ENCODE measurements at places on chromosomes 7 and 10. TPM values are rescaled to one million over a fixed set of nuclear protein-coding genes. Genes with fewer than 3 reads are reported as not detected.

Gene ZNF32
- 11.2 TPM for total RNA-seq

Gene VKORC1L1
- total RNA-seq = 11.1 TPM

Gene NPY
- total RNA-seq = not detected

Gene SLC35B4
- 13.5 TPM for total RNA-seq

Gene NKX1-2
- not detected for total RNA-seq

Gene CHRM2
- 0.31 TPM for total RNA-seq

Gene CDK1
- total RNA-seq = not detected

Gene SPDYE6
- not detected for total RNA-seq

Gene DDX50
- 11.3 TPM for total RNA-seq

Gene NPC1L1
- 17.0 TPM for total RNA-seq

Gene CYP17A1
- 2.5 TPM for total RNA-seq

- no peaks in the 10 kb centered on the region for H3K27me3 ChIP-seq
- no peak for DNase-seq
- no peak overlapping the region for H3K4me3 ChIP-seq
- no peaks in the 10 kb centered on the region for H3K36me3 ChIP-seq
- H3K27ac ChIP-seq = no peak overlapping the region
Observed at GRCh38 chr7:130240240-130240639, 26.4 kb upstream of the CPA2 start.

- no peak overlapping the region for H3K27ac ChIP-seq
- H3K4me3 ChIP-seq = peak overlapping the region; percentile 94
- DNase-seq = no peak
- H3K4me1 ChIP-seq = no peaks in the 10 kb centered on the region
- H3K36me3 ChIP-seq = no peaks in the 10 kb centered on the region
Observed at GRCh38 chr10:97445357-97445721, 467 bp downstream of the EXOSC1 start.

DNA sequence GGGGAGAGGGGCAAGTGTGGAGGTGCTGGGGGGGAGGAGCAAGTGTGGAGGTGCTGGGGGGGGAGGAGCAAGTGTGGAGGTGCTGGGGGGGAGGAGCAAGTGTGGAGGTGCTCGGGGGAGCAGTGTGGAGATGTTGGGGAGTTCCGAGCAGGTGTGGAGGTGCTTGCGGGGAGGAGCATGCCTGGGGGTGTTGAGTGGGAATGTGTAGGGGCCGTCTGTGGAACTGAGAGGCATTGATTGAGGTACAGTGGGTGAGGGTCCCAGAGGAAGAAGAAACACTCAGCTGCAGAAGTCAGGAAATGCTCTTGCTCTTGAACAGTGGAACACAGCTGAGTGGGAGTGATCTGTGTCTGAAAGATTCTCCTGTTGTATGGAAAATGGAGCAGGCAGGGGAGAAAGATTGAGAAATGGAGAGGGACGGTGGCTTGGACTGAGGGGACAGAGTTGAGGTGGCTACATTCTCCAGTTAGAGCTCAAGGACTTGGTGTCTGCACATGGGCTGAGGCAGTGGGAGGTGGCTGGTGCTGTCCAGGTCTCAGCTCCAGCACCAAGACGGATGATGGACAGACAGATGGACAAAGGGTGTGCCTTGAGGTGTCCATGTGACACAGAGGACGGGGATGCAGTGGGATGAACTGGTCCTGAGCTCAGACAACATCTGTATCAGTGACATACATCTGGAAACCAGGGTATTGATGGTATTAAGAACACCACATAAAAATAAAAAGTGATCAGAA, 25.2 kb upstream of the NCAPG2 start:
- H3K36me3 ChIP-seq = no peaks in the 10 kb centered on the region
- no peaks in the 10 kb centered on the region for H3K4me1 ChIP-seq
- no peak overlapping the region for H3K4me3 ChIP-seq
- no peak overlapping the region for H3K27ac ChIP-seq
- no peaks in the 10 kb centered on the region for H3K27me3 ChIP-seq
- no peak for DNase-seq

- H3K4me1 ChIP-seq = no peaks in the 10 kb centered on the region
- H3K36me3 ChIP-seq = no peaks in the 10 kb centered on the region
- H3K27ac ChIP-seq = no peak overlapping the region
- DNase-seq = no peak
- H3K27me3 ChIP-seq = no peaks in the 10 kb centered on the region
Observed at GRCh38 chr10:8103543-8103942, 49.1 kb downstream of the GATA3 start.

DNA sequence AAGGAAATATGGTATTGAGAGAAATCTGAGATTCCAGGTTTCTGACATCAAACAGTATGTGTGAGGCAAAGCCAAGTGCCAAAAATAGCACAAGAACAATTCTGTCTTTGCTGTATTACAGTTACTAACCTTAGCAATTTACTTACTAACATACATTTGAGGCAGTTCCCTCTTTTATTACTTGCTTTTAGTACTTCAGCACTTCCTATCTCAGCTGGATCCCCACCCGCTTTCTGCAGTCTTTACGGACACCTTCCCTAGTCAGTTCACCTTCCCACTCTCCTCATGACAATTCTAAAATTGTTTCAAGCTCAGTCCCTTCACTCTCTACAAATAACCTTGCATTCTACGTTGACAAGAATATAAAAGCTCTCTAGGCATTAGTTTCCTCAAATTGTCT, 79.2 kb downstream of the ELAPOR2 start:
- H3K4me3 ChIP-seq = no peak overlapping the region
- no peaks in the 10 kb centered on the region for H3K36me3 ChIP-seq
- no peak for DNase-seq
- no peaks in the 10 kb centered on the region for H3K27me3 ChIP-seq
- no peak overlapping the region for H3K27ac ChIP-seq

GRCh38 chr10:89655722-89656121, 10.7 kb upstream of the PANK1 start:
- no peaks in the 10 kb centered on the region for H3K27me3 ChIP-seq
- no peak overlapping the region for H3K4me3 ChIP-seq
- H3K36me3 ChIP-seq = no peaks in the 10 kb centered on the region

DNA sequence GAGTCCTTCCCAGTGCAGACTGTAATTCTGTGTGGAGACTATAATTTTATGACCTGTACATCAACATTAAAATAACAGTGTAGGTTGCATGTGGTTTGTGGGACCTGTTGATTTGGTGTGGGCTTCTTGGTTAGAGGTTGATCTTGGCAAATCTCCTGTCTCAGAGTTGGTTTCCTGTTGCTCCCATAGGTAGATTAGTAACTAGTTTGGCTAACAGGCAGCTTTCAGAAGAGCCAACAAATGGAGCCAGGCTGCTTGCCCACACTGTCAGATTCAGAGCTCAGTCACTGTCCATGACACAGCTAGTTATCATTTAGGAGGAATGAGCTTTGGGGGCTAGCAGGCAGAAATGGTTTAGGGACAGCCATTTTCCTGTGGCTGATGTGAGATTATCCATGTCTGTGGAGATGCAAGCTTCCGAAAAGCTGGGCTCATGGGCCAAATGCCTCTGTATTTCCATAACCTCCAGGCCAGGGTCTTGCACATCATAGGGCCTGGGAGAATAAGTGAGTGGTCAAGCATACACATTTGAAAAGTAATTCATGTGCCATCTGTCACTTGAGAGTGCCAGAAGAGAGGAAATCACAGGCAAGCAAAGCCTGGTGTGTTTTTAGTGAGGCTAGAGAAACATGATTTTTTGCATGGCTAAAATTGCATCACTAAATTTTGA, 33.4 kb downstream of the CCM2 start:
- no peak overlapping the region for H3K4me3 ChIP-seq
- no peak for DNase-seq
- H3K36me3 ChIP-seq = peaks cover 2% of the 10 kb centered on the region
- H3K4me1 ChIP-seq = peaks cover 24% of the 10 kb centered on the region
- peak overlapping the region; percentile 27 for H3K27ac ChIP-seq

DNA sequence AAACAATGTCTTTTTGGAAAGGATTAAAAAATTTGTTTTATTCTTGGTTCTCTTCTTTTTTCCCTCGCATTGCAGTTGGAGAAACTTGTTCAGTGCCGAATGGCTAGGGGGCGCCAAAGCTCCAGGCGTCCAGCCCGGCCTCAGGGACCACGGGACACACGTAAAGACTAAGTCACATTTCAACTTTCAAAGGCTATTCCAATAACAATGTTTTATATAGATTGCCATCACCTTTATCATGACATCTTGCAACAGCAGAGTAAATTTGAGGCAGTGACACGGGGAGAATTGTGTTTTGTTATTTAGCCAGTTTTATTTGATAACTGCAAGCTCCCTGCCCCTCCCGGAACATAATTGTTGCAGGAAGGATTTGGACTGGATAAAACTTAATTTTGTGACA, 2.2 kb upstream of the IGFBP3 start:
- H3K4me1 ChIP-seq = peaks cover 4% of the 10 kb centered on the region
- no peak overlapping the region for H3K27ac ChIP-seq
- H3K4me3 ChIP-seq = no peak overlapping the region
- no peaks in the 10 kb centered on the region for H3K27me3 ChIP-seq
- H3K36me3 ChIP-seq = no peaks in the 10 kb centered on the region

- H3K36me3 ChIP-seq = no peaks in the 10 kb centered on the region
- no peaks in the 10 kb centered on the region for H3K4me1 ChIP-seq
- no peak overlapping the region for H3K27ac ChIP-seq
- no peak overlapping the region for H3K4me3 ChIP-seq
- no peaks in the 10 kb centered on the region for H3K27me3 ChIP-seq
- DNase-seq = peak; percentile 24
Observed at GRCh38 chr7:157627033-157627432, 290.2 kb downstream of the DNAJB6 start.

DNA sequence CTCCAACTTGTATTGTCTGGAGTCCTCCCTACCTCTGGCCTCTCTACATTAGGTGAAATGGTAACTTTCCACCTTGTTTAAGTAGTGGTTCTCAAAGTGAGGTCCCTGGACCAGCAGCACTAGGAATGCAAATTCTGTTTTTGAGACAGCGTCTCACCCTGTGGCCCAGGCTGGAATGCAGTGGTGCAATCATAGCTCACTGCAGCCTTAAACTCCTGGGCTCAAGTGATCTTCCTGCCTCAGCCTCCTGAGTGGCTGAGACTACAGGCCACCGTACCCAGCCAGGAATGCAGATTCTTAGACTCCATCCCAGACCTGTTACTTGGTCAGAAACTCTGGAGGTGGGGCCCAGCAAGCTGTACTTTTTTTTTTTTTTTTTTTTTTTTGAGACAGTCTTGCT, 6.8 kb upstream of the TBL2 start:
- no peak overlapping the region for H3K4me3 ChIP-seq
- no peaks in the 10 kb centered on the region for H3K36me3 ChIP-seq
- H3K4me1 ChIP-seq = no peaks in the 10 kb centered on the region
- H3K27ac ChIP-seq = no peak overlapping the region
- H3K27me3 ChIP-seq = no peaks in the 10 kb centered on the region

GRCh38 chr7:74193054-74193453, 16.8 kb upstream of the LAT2 start:
- no peaks in the 10 kb centered on the region for H3K27me3 ChIP-seq
- no peaks in the 10 kb centered on the region for H3K4me1 ChIP-seq
- peaks cover 74% of the 10 kb centered on the region for H3K36me3 ChIP-seq
- no peak overlapping the region for H3K4me3 ChIP-seq
- DNase-seq = no peak

GRCh38 chr10:14583967-14584366, 190.7 kb downstream of the FAM107B start:
- no peaks in the 10 kb centered on the region for H3K27me3 ChIP-seq
- no peak overlapping the region for H3K4me3 ChIP-seq
- no peak for DNase-seq

- H3K36me3 ChIP-seq = no peaks in the 10 kb centered on the region
- H3K4me3 ChIP-seq = no peak overlapping the region
Observed at GRCh38 chr7:117262546-117262945, 60.3 kb downstream of the WNT2 start.

DNA sequence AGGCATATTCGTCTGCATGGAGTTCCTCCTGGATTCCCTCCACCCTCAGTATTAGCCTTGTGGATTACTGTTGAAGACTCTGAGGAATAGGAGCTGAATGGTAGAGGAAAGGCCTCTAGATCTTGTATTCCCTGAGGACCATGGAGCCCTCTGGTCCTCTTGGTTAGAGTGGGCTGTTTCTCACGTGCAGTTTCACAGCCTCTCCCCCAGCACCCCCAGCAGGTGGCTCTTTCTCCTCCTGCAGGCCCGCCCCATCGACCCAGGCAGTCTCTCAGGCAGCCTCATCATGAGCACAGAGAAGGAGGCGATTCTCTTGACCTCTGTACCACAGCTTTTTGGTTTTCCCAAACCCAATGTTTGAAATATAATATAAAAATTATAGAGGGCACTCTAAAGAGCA, 102.0 kb downstream of the WNT2 start:
- no peak for DNase-seq
- no peaks in the 10 kb centered on the region for H3K4me1 ChIP-seq

DNA sequence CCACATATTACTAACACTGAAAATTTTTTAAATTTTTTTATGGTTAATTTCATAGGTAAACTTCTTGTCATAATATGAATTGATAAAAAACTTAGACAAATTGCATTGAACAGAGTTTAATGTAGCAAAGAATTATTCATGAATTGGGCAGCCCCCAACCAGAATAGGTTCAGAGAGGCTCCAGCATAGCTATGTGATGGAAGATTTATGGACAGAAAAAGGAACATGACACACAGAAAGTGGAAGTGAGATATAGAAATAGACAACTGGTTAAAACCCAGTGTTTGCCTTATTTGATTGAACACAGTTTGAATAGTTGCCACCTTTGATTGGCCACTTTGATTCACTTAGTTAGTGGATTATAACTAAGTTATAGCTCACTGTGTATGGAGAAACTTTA, 87.2 kb downstream of the AHR start:
- no peaks in the 10 kb centered on the region for H3K27me3 ChIP-seq
- no peak for DNase-seq
- peaks cover 4% of the 10 kb centered on the region for H3K4me1 ChIP-seq
- no peaks in the 10 kb centered on the region for H3K36me3 ChIP-seq

GRCh38 chr7:44103923-44104859, at the start of gene AEBP1:
Gene AEBP1, plus strand, starts transcription at chr7:44104345. Its CDS starts 321 bp downstream, at chr7:44104666.
- DNase-seq = no peak
- H3K36me3 ChIP-seq = no peaks in the 10 kb centered on the region
- no peaks in the 10 kb centered on the region for H3K4me1 ChIP-seq
- peak within 1 kb of the TSS; percentile 28 for H3K27ac ChIP-seq

DNA sequence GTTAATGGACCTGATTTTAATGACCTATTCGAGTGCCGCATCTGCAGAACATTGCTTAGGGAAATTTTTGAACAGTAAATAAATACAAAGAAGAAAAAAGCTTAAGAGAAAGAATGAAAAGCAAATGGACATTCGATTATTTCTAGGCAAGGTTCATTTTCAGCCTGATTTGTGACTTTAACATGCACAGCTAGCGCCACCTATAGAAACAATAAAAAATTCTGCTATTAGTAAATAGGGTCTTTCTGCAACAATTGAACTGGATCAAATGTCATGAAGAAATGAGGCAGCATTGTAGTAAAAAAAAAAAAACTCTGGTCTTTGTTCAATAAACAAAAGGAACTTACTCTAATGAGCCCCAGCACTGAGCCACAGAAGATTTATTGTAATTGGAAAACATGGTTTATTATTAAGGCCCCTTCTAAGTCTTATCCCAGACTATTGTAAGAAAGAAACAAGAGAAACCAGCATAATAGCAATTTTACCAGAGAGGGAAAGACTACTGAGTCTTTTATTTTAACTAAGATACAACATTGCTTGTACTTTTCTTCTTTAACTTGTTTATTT, 41.4 kb upstream of the GHITM start:
- no peak overlapping the region for H3K4me3 ChIP-seq
- H3K27ac ChIP-seq = no peak overlapping the region
- no peak for DNase-seq
- no peaks in the 10 kb centered on the region for H3K27me3 ChIP-seq
